C1 segment of cervical spinal cord (tissue), 14 donors: ENCODE measurements at places on chromosomes 13 and 19.

DNA sequence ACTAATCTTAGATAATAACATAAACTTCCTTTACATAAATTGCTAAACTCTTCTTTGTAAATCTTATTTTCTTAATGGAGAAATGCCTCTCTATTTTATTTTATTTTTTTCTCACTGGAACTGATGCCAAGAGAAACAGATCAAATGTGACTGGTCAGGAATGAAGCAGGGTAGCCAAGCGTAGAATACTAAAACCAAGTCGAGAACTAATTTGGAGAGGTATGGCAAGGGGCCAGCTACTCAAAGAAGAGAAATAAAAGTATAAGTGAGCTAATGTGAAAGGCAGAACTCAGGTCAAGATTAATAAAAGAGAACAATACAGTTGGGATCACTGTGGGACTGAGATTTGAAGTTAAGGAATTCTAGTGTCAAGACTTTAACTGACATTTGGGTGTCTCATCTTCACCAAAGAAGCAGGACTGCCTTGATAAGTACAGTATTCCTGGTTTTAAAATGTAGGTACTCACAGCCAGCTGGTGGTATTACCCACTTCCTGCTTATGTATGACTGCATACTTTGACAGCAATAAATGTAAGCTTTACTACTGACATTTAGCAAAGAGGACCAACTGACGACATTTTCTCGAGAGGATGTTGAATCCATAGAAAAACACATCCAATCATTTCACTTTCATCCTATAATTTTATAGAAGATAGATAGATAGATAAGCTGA is 1192.2 kb downstream of the EFNB2 start:
- no peak for DNase-seq

DNA sequence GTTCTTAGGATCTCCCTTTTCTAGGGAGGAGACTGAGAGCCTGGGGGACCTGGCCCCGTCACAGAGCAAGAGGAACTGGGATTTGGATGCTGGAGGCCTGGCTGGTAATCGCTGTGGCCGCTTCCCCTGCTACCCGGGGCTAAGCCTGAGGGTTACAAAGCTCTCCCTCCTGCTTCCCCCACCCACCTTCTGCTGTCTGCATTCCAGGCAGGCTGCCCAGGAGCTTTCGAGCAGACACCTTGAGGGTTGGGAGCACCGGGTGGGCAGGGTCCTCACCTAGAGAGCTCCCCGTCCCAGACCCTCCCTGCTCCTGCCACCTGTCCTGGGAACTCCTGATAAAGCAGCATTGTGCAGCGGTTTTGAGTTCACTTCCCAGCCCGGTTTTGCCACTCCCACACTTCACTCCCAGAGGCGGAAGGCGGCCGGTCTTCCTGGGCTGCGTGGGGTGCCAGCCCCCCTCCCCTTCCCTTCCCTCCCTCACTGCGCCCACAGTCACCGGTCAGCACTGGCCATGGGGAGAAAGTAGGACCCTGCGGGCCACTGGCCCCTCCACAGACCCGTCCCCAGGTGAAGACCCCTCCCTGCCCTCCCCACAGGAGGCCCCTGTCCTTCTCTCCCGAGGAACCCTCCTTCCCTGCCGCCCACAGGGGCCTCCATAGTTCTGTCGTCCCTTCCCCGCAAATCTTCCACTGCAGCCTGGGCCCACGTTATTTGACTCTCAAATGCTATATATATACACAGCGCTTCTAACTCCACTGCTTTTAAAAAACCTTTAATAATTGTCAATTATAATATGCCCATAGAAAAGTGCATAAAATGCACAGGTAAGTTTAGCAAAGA is 8.1 kb downstream of the PAK4 start:
- no peak for DNase-seq

GRCh38 chr13:74015137-74015536 is 119.1 kb downstream of the KLF12 start:
- DNase-seq = no peak

DNA sequence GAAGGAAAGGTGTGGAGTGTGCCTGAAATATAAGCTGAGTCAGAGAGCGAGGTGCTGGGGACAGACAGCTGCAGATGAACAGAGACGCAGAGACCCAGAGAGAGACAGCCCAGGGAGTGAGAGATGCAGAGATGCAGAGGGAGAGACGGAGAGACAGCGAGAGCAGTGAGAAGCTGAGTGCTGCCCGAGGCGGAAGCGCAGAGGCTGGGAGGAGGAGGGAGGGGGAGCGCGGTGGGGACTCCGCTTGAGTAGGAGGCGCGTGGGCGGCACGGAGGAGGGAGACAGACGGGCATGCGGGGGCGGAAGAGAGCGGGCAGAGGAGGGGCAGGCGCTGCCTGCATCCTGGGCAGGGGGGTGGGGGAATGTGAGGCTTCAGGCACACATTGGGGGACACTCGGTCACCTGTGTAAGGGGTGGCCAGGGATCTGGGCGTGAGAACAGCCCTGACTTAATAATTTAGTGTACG is 25.7 kb downstream of the SLC8A2 start:
- DNase-seq = peak; percentile 14

DNA sequence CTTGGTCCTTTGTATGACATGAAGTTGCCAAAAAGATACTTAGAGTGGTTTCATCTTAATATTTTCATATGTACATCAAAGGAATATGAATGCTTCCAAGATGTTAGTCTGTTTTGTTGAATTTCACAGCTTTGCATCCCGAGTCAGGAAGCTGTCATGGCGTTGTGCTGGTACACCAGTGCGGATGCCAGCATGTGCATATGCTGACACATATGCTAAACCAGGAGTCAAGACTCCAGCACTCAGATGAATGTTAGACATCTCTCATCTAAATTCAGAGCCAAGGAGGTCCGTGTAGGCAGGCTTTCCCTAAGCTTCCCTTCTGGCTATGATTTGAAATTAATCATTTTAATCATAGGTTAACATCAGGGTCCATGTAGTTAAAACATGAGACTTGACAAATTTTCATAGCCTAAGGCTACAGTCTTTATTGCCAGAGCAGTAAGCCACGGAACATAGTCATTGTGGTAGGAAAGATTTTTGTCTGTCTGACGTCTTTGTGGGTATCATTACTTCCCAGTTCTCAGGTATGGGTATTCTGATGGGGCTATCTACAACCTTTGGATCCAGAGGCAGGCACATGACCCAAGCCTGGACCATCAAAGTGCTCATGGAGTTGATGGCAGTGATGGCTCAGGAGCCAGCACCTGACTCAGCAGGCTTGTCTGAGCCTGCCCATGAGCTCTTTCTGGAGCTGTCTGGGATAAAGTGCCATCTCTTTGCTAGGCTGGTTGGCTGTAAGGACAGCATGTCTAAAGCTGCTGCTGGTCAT is 246.1 kb downstream of the KCNRG start:
- DNase-seq = no peak

- no peak for DNase-seq
Measured at GRCh38 chr13:104286566-104287290, 1220.5 kb upstream of the SLC10A2 start.

- peak; percentile 41 for DNase-seq
Measured at GRCh38 chr19:4295972-4296771, 6.0 kb downstream of the TMIGD2 start.

GRCh38 chr19:35742121-35742724 is at the start of gene IGFLR1:
Gene IGFLR1 (minus strand): TSS chr19:35742452. CDS start chr19:35741180, 1,272 bp downstream.
- peak; percentile 26 for DNase-seq

DNA sequence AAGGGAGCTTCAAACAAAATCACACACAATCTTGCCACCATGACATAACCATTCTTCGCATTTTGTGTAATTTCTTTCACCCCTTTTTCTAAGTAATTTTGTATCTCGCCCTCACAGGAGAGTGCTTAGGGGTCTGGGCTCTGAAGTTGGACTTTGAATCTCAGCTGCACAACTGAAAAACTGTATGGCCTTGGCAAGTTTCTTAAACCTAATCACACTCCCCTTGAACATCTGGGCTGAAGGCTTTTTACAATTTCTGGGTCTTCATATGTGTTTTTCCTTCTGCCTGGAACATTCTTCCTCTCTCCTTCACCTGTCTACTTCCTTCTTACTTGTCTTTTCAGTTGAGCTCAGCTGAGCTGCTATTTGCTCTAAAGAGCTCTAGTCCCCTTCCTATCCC is 24.3 kb upstream of the CPB2 start:
- no peak for DNase-seq

GRCh38 chr19:19528721-19529490 is at the start of gene YJEFN3:
Gene YJEFN3 (plus strand): TSS chr19:19528911. CDS start chr19:19528933, 22 bp downstream.
- peak; percentile 28 for DNase-seq

- DNase-seq = no peak
Measured at GRCh38 chr13:99288089-99288488, 19.1 kb downstream of the GPR183 start.

- DNase-seq = no peak
Measured at GRCh38 chr13:110756219-110756631, 42.7 kb downstream of the ING1 start.

- DNase-seq = peak; percentile 30
Measured at GRCh38 chr19:15252398-15253018, 20.3 kb upstream of the EPHX3 start.

- no peak for DNase-seq
Measured at GRCh38 chr19:44626048-44626624, 12.8 kb downstream of the IGSF23 start.

DNA sequence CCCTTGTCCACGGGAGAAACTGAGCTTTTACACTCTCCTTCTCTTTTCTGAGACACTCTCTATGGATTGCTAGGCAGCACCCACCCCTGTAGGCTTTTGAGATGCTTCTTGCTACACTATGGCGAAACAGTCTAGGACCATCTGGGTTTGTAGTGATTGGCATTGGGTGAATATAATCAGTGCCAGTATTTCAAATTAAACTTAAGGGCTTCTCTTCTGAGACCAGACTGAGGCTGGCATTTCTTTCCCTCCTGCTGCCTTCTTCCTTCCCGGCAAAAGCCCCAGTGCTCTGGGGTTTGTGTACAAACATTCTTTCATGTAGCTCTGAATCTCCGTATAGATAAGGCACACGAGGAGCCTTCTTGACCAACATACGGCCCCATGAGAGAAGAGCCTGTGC is 276.7 kb downstream of the SLC7A1 start:
- no peak for DNase-seq

- DNase-seq = no peak
Measured at GRCh38 chr19:15576526-15577156, 38.4 kb upstream of the CYP4F8 start.

- DNase-seq = no peak
Measured at GRCh38 chr13:51786425-51787265, 17.3 kb downstream of the DHRS12 start.
